ENCODE measurements at places on chromosomes 5 and 9.
A peak's percentile ranks its signal among the peaks of the same experiment; 100 is the strongest.

DNA sequence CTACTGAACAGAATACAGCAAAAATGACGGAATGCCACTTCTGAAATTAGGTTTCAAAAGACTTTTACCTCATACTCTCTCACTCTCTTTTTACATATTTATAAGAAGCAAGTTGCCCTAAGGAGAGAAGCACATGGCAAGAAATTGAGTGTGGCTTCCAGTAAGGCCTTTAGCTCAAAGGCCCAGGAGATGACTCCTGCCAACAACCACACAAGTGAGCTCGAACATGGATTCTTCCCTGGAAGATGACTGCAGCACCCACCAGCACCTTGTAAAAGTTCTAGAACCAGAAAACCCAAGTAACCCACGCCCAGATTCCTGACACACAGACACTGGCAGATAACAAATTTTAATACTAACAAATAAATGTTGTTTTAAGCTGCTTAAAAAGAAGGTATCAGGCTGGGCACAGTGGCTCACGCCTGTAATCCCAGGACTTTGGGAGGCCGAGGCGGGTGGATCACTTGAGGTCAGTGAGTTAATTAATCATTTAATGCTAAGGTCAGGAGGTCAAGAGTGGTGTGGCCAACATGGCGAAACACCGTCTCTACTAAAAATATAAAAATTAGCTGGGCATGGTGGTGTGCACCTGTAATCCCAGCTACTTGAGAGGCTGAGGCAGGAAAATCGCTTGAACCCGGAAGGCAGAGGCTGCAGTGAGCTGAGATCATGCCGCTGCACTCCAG is 17.0 kb downstream of the PTBP3 start:
- DNase-seq: no peak

GRCh38 chr5:57692582-57693487 is 210.2 kb upstream of the ACTBL2 start:
- DNase-seq: peak; percentile 51

DNA sequence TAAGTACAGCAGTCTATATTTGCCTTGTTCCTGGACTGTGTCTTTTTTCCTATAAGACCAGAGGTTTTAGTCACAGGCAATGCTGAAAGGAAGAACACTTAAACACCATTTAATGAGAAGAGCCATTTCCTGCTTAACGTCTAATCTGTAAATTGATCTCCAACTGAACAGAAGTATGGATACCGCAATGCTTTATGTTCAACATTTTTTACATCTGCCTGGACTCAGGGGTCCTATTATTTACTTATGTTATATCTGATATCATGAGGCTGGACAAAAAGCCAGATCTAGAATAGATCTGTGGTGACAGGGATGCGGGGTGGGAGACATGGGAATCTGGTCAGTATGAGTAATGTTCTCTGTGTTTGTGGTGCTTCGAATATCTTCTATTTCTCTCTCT is 334.6 kb upstream of the MPDZ start:
- no peak for DNase-seq

DNA sequence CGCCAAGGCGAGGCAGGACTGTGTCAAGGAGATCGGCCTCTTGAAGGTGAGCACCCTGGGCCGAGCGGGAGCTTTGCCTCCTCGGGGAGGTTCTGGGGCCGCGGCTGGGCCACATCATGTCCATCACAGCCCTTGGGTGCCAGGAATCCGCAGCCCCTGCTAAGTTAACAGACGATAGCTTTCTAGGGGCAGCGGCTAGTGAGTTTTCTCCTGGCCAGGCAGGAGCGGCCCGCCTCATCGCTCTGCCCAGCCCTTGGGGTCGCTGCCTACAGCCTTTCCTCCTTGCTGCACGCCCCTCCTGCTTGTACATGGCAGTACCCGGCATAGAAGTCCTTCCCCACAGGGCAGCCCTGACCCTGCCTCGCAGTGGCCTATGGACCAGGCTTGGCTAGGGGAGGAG is 56.2 kb downstream of the NEK6 start:
- no peak for DNase-seq

DNA sequence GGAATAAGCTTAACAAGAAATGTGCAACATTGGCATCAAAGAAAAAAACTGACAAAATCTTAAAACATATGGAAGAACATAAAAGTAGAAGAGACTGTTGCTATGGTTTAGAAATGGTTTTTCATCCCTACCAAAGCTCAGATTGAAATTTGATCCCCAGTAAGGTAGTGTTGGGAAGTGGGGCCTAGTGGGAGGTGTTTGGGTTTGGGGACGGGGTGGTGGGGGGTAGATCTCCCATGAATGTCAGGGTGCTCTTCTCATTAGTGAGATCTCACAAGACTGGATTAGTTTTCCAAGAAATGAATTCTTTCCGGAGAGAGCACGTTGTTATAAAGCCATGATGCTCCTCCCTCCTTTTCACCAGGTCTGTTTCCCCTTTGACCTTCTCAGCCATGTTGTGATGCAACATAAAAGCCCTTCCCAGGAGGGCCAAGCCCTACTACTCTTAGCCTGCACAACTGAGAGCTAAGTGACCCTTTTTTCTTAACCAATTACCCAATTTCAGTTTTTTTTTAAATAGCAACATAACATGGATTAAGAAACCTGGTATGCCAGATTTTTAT is 10.6 kb downstream of the TMEM167A start:
- no peak for DNase-seq

DNA sequence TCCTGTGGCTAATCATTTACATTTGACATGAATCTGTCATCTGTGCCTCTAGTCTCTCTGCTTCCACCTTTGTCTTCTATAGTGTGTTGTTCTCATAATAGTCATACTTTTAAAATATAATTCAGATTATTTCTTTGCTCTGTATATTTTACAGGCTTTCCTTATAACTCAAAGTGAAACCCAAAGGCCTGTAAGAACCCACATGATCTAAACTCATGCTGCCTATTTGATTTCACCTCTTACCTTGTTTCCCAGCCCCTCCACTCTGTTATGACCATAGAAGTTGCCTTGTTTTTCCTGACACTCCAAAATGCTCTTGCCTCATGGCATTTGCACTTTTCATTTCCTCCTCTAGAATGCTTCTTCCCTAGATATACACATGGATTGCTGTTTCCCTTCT is 74.2 kb downstream of the COMMD10 start:
- DNase-seq: no peak

DNA sequence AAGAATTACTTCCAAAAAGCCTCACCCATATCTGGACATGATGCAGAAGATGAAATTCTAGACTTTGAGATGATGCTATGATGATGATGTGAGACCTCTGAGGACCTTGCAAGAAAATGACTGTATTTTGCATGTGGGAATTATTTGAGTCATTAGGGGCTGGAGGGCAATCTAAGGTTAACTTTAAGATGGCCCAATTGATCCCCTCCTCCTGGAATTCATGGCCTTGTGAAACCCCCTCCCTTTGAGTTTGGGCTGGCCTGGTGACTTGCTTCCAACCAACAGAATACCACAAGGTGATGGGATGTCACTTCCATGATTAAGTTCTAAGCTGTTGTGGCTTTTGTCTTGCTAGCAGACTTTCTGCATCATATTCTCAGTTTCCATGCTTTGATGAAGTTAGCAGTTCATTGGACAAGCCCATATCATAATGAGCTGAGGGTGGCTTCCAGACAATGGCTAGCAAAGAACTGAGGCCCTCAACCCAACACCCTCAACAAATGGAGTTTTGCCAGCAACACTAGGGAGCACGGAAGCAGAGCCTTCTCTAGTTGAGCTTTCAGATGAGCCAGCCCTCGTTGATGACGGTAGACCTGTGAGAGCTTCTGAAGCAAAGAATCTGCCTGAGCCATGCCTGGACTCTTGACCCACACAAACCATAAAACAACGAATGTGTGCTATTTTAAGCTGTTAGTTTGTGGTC is 7.4 kb upstream of the AMACR start:
- no peak for DNase-seq

DNA sequence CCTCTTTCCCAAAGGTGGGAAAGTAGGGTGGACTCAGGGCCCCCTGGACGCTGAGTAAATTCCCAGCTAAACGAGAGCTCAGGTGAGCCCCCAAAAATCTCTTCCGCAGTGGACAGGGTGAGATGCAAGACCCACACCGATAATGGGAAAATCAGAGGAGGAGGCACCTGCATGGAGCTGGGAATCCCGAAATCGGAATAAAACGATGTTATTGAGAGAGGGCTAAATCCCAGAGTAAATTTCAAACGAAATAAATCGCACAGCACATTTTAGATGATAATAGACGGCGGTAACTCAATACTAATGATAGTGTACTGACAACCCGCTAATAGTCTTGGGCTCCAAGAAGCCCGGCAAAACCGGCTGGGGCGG is 3.0 kb upstream of the BARHL1 start:
- DNase-seq: no peak

GRCh38 chr5:133914434-133914833 is 54.0 kb downstream of the C5orf15 start:
- DNase-seq: no peak

Data from ureter (tissue), 1 donor.